ENCODE measurements at places on chromosomes 12 and 14.
A peak's percentile ranks its signal among the peaks of the same experiment; 100 is the strongest.

DNA sequence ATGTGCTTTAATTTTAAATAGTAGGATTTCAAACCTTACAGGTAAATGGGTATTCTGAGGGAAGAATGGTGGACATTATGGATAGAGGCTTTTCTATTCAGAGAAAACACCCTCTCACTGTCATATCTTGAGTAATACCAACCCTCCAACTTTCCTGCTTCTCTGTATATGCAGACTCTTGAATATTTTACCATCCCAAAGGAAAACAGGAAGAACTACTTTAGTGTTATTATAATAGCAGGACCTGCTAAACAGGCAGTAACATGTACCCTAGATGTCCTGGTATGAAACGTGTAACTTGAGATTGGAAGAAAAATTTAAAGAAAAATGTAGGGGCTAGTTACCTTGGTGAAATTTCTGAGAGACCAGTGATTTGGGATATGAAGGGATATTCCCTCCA lies 82.9 kb upstream of the TRHDE start:
- no peak for DNase-seq

GRCh38 chr14:34347683-34348082 lies 114.4 kb downstream of the SPTSSA start:
- DNase-seq, result peak; percentile 56

- no peak for DNase-seq
These were observed 1.7 kb upstream of the SELPLG start for GRCh38 chr12:108635201-108635996.

- DNase-seq, result no peak
These were observed 407.5 kb upstream of the MGAT4C start for GRCh38 chr12:86663716-86664115.

DNA sequence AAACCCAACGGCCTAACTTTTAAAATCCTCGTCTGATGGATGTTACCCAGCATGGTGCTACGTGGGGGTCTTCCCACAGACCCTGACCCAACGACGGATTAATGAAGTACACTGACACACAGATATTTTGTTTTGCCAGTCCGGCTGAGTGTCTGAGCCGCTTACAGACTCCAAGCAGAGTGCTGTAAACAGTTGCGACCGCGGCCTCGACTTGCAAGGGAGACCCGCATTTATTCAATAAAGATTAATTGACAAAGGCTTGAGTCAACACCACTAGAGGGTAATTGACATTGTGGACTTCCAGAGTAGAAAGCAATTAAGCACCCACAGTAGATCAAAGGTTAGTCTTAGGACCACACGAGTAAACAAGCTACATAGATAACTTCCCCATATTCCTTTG lies 1042.4 kb downstream of the AACS start:
- DNase-seq, result no peak

GRCh38 chr12:71236133-71236660 lies 78.4 kb upstream of the TSPAN8 start:
- no peak for DNase-seq

DNA sequence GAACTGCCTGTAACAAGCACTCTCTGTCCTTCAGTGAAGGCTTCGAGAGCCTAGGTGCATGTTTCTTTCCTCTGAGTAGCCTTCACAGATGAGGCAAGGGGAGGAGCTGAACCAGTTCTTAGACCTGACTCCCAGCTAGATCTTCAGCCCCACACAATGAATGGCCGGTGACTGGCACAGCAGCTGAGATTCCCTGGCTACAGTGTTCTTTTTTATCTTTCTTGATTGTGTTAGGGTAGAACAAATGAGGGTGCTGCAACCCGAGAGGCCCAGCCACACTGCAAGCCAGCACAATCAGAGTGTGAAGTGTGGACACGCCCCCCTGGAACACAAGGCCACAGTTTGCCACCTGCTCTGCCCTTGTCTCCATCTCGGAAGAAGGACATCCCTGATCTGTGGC lies 19.1 kb upstream of the COL2A1 start:
- DNase-seq, result no peak

DNA sequence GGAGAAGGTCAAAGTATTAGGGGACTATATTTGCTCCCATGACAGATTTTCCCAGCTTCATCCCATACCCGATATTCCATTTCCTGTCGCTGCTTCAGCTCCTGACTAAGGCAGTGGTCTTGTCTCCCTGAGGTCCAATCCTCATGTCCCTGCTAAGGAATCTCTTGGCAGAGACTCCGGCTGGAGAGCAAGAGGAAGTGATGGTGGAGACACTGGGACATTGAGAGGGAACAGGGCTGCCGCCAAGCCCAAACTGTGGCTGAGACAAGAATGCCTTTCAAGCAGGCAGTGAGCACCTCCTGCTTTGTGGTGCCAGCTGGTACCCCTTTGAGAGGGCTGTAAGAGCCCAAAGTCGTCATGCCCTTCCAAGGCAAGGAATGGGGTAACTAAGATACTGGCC lies 5.5 kb downstream of the SP7 start:
- no peak for DNase-seq

- DNase-seq, result no peak
These were observed 347.3 kb downstream of the AACS start for GRCh38 chr12:125412506-125412905.

- DNase-seq, result no peak
These were observed 9.7 kb downstream of the CKB start for GRCh38 chr14:103512701-103513611.

DNA sequence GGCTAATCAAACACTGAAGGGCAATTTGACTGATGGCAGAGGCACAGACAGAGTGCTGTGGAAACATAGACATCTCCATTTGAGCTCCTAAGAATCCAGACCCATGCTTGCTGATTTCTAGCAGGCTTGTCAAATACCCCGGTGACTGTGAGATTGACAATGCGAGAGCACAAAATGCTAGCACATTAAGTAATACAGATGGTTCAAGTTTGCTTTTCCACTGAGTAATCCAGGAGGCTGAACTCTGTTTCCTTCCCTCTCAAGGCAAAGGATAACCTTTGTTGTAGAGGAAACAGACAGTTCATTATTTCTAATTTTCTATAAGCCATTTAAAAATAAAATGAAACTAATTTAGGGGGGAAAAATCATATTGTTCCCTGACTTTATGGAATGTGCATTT lies 256.5 kb upstream of the CRY1 start:
- peak; percentile 76 for DNase-seq

DNA sequence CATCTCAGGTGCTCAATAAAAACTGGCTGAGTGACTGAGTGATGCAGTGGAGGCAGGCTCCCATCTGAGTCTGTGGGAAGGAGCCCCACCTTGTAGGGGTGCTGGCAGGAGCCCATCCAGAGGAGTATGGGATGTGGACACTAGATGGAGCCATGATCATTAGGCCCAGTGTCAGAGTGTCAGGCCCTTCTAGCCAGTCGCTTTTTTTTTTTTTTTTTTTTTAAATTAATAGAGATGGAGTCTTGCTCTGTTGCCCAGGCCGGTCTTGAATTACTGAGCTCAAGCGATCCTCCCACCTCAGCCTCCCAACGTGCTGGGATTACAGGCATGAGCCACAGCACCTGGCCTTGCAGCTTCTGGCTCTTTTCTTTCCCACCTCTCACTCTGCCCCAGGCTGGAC lies 11.5 kb downstream of the RITA1 start:
- DNase-seq, result peak; percentile 69

- DNase-seq, result no peak
These were observed 81.3 kb downstream of the SSPN start for GRCh38 chr12:26276709-26277108.

DNA sequence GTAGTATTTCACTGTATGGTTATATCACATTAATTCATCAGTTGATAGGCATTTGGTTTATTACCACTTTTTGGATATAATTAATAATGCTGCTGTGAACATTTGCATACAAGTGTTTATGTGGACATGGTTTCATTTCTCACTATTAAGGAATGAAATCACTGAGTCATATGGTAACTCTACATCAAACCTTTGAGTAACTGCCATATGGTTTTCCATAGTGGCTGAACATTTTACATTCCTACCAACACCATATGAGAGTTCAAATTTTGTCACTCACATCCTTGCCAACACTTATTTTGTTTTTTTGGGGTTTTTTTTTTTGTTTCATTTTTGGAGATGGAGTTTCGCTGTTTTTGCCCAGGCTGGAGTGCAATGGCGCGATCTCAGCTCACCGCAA lies 30.2 kb upstream of the EAPP start:
- DNase-seq, result no peak

Data from HepG2 (cell line).